ENCODE measurements at places on chromosomes 2 and 18.

GRCh38 chr2:207901829-207902228 is 123.5 kb downstream of the PLEKHM3 start:
- no peak for DNase-seq

DNA sequence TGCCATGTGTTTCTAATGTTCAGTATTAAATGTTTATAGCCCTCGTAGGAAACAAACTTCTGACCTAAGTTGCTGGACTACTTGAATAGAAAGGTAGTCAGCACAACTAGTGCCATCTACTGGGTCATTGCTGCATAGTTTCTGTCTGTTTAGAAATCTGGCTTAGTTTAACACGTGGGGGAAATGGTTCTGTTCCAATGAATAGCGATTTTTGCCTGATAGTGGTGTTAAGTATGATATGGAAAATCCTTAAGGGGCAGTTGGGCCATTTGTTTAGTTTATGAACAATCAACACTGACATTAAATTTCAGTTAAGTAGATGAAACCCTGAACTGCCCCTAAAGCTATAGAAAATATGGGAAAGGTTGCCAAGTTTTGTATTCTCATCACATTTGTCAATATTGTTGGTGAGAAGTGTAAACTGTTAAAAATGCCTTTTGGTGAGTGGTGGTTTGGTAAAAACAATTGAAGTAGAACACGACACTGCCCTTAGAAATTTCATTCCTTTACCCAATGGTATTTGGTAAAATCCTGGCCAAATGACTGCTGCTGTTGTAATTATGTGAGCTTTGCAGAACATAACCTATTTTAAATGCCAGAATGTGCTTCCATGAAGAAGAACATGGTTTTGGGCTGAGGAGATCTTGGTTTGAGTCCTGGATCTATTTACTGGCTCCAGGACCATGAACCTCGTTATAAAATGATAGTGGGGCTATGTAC is 13.2 kb downstream of the NABP1 start:
- DNase-seq: peak; percentile 63

- peak; percentile 47 for DNase-seq
Measured at GRCh38 chr2:108449410-108450130, 564 bp downstream of the GCC2 start.

- no peak for DNase-seq
Measured at GRCh38 chr2:236555481-236555880, 14.1 kb upstream of the ACKR3 start.

DNA sequence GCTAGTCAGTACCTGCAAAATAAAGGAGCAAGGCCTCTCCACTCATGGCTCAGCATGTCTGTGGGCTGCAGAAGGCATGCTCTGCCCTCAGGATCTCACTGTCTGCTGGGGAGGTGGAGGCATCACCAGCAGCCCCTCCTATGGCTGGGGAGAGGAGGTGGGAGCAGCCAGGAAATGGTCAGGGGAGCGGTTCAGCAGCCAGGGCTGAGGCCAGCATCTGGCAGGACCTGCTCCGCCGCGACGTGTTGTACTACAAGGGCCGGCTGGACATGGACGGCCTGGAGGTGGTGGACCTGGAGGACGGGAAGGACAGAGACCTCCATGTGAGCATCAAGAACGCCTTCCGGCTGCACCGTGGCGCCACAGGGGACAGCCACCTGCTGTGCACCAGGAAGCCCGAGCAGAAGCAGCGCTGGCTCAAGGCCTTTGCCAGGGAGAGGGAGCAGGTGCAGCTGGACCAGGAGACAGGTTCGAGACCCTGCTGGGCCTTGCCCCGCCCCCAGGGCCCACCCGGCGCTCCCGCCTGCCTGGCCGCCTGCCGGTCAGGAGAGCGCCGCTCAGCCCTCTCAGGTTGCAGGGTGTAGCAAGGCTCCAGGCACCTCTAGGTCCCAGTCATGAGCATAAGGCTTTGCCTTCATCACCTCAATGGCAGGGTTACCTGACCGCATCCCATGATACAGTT is 49.0 kb downstream of the FAM168B start:
- DNase-seq: no peak

DNA sequence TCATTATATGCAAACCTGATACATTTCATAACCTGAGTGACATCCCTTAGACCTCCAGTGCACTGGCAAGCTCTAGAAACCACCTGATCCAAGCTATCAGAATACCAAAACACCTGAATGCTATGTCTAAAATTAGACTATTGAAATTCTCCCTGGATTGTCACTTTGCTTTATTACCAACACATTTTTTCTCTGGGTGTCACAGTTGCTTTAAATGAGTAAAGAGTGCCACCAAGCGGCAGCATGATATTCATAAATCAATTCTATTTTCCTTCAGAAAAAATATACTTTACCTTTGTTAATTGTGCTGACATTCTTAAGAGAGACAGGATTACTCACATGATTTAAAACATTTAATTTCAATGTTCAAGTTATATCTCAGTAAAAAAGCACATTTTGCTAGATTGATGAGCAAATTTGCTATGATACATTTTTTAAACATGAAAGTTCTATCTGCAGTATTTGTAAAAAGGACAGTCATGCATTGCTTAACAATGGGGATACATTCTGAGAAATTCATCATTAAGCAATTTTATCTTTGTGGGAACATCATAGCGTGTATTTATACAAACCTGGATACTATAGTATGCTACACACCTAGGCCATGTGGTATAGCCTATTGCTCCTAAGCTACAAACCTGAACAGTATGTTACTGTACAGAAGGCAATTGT is 338.4 kb upstream of the SLC39A10 start:
- no peak for DNase-seq

DNA sequence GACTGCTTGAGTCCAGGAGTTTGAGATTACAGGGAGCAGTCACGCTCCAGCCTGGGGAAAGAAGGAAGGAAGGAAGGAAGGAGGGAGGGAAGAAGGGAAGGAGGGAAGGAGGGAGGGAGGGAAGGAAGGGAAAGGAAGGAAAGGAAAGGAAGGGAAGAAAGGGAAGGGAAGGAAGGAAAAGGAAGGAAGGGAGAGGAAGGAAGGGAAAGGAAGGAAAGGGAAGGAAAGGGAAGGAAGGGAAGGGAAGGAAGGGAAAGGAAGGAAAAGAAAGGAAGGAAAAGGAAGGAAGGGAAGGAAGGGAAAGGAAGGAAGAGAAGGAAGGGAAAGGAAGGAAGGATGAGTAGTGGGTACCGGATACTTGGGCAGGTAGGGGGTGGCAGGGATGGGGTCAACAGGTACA is 32.3 kb downstream of the GPR155 start:
- no peak for DNase-seq

GRCh38 chr2:893311-893710 is 57.3 kb upstream of the SNTG2 start:
- DNase-seq: no peak

Measured in immature natural killer cell (primary cell).